Activated CD4-positive, alpha-beta T cell treated with anti-CD3 and anti-CD28 coated beads, Interleukin-2, amount 50 U/mL, for 48 hours (primary cell): ENCODE measurements at places on chromosomes 3 and 15.
A peak's percentile ranks its signal among the peaks of the same experiment; 100 is the strongest.

- no peak for DNase-seq
These were observed 68.8 kb downstream of the HMCES start for GRCh38 chr3:129347458-129347845.

GRCh38 chr3:13265507-13265906 lies 154.6 kb downstream of the NUP210 start:
- DNase-seq: no peak

DNA sequence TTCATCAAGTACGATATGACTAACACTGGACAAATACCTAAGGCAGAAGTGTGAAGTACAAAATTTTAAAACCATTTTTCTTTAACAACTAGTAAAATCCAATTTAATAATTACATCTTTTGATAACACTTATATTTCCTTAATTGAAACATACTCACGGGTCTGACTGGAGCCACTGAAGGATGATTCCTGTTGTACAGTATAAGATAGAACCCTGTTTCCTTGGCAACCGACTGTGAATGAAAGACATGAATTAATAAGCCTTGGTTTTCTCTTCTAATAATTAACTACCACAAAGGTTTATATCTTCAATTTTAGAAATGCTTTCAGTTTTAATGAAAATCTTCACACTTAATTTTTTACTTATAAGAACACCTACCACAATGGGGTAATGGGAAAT lies 19.4 kb downstream of the DHX36 start:
- DNase-seq: no peak

GRCh38 chr3:15750143-15750542 lies 47.6 kb downstream of the ANKRD28 start:
- no peak for DNase-seq

DNA sequence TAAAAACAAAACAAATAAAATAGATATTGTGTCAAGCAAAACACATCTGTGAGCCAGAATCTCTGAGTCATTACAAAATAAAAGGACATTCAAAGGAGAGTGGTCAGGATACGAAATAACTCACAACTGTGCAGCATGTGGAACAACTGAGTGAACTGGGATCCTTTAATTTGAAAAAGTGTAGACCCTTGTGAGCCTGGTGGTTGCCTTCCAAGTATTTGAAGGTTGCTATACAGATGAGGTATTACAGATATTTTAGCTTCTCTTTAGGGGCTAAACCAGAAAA lies 26.7 kb downstream of the KCNMB2 start:
- no peak for DNase-seq

DNA sequence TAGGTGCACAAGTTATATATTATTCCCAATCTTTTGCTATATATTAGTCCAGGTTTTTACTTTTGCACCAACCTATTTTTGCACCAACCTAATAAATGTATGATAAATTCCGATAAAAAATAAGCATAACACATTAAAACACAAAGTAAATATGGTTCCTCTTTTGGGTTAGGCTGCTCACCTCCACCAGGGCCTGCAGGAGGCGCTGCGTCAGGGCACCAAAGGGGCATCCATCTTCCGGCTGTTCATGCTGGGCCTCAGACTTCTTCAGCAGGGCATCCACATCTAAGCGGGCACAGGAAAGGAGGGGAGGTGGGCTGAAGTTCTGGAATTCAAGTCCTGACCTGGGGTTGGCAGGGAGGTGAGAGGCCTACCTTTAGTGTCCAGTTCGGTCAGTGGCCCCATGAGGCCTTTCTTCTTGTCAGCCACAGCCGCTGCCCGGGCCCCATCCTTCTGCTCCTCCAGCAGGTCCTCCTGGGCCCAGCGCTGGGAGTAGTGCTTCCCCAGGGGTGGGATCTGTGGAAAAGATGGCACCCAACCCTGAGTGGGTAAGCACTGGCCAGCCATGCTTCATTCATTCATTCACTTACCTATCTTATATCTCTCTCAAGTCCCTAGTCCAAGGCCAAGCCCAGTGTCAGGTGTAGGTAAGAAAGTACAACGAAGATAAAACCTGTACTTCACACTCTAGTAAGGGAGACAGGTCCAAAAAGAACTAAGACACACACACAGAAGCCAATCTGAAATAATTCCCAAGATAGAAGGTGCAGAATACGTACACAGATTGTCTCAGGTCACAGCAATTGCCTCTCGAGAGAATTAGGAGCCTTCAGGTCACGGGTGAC lies 5.2 kb downstream of the TADA3 start:
- DNase-seq: no peak

GRCh38 chr3:190345027-190345821 lies 23.0 kb upstream of the CLDN1 start:
- no peak for DNase-seq

GRCh38 chr15:97976766-97977503 lies 16.4 kb downstream of the ARRDC4 start:
- DNase-seq: no peak

DNA sequence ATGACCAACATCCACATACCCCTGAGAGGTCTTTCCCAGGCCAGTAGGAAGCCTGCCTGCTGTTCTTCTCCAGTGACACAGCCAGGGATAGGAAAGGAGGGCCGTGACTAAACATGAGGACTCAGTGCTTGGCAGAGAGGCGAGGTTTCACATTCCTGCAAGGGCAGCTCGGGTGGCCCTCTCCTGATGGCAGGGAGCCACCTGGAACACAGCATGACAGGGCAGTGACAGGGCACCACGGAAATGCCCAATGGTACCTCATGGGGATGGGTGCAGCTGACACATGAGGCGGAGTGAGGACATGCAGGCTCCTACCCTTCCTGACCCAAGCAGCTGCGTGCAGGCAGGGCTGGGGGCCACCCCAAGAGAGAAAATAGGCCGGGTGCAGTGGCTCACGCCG lies 7.4 kb upstream of the TGM5 start:
- DNase-seq: no peak

- no peak for DNase-seq
These were observed 48.3 kb upstream of the RBP1 start for GRCh38 chr3:139587797-139588196.

DNA sequence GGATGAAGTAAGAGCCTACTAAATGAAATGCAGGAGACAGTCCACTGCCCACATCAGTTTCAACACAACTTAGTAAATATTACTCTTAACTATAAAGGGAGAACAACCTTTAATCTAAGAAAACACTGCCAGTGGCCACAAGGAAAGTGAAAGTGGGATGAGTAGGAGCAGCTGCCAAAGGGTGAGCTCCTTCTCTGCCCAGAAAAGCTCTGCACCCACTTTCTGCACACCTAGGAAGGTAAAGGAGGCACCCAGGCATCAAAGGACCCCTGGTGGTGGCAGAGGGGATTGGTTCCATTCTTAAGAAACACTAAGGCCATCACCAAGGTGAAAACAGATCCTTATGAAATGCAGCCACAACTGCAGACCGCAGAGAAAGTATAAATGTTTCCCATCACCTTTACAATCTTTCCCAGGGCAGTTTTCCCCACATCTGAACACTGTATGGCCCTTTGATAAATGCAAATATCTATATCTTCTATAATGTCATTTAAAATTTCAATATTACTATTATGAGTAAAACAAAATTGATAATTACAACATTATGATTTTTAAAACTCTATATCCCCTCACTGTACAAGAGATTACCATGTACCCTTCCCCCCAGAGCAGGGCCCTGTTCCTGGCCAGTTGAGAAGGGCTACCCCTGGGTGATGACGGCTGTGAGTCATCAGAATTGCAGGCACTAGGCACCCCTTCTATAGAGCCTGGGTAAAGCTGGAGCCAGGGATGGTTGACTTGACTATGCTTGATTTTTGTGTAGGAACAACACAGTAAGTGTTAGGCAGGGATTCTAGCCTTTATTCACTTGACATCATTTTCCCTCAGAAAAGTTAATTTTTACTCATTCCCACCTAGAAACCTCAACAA lies 92.0 kb downstream of the SNRK start:
- peak; percentile 65 for DNase-seq

GRCh38 chr15:51801391-51801835 lies 28.0 kb upstream of the TMOD3 start:
- DNase-seq: no peak
